Epithelial cell of proximal tubule (primary cell): ENCODE measurements at places on chromosomes 7 and 10. TPM values are rescaled to one million over a fixed set of nuclear protein-coding genes. Genes with fewer than 3 reads are reported as not detected.

The COMTD1 gene
- total RNA-seq = 41.5 and 62.2 TPM in 2 replicates

The C10orf62 gene
- total RNA-seq = 0.12 TPM in 1 of 2 replicates, not detected in the other

GRCh38 chr7:65980478-65981250 lies 1.3 kb downstream of the GUSB start:
- no peak for DNase-seq

The IL6 gene
- total RNA-seq = 22.4 and 40.4 TPM in 2 replicates

DNA sequence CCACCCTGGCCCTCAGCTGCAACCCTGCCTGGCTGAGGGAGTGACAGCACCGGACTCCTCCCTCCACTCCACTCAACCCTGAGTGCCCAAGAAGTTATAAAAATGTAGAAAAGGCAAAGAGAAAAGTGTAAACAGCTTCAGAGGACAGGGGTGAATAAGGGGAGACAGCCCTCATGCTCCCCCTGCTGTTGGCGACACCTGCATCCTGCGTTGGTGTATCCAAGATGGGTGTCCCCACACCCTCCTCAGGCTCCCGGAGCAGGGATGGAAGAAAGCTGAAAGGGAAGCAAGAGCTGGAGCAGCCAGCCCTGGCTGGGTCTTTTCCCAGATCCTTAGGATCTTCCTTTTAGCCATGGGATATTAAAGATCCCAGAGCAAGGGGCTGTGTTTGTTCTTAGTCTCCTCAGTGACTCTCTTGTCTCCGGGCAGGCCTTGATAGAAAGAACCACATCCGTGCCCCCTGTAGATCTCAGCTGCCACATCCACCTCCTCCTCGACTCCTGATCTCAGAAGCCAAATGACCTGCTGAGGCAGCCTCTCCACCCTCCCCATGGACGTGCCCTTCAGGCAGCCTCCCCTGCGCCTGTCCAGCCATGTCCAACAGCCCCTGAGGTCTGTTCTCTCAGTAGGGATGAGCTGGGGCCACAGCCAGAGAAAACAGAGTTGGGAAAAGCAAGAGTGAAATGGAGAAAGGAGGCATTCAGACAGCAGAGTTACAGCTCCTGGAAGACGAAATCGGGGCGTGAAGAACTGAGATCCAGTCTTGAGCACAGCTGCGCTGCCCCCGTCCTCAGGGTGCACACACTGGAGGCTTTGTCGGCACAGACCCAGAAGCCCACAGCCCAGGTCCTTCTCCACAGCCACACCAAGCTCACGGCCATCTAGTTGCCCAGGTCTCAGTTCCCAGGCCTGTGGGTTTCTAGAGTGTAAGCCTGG lies 6.8 kb downstream of the FAM131B start:
- DNase-seq = no peak

The ADAMTS14 gene
- total RNA-seq = 1.3 and 1.4 TPM in 2 replicates

- no peak for DNase-seq
Observed at GRCh38 chr7:48279420-48279819, 108.2 kb downstream of the ABCA13 start.

The SORBS1 gene
- 7.0 and 8.5 TPM in 2 replicates for total RNA-seq

DNA sequence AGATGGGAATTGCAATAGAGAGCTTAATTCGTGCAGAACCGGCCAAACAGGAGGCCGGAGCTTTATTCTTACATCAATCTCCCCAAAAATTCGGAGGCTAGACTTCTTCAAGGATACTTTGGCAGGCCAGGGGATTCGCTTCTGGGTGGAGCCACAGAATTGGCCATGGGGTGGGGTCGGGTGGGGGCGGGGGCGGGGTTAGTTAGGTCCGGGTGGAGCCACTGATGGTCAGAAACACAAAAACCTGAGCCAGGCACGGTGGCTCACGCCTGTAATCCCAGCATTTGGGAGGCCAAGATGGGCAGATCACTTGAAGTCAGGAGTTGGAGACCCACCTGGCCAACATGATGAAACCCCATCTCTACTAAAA lies 87.5 kb downstream of the SEPTIN14 start:
- DNase-seq = no peak

The NXPH1 gene
- total RNA-seq = not detected in 2 replicates

The ASNS gene
- 54.0 and 75.9 TPM in 2 replicates for total RNA-seq

DNA sequence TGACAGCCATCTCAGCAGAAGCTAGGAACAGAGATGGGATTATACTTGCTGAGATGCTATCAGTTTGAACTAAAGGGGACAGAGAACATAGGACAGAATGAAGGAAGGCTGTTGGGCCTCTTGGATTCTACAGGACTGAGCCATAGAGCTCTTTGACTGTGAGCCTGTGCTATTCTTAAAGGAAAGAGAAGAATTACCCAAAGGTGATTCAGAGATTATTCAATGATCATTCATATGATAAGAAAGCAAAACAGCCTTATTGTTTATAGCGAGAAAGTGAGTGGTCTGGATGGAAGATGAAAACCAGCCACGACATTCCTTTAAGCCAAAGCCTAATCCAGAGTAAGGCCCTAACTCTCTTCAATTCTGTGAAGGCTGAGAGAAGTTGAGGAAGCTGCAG lies 69.7 kb upstream of the NEUROD6 start:
- no peak for DNase-seq

The PIK3CG gene
- 0.23 and 0.36 TPM in 2 replicates for total RNA-seq

The FKBP6 gene
- not detected in 2 replicates for total RNA-seq

The GTPBP10 gene
- 10.5 and 20.8 TPM in 2 replicates for total RNA-seq

DNA sequence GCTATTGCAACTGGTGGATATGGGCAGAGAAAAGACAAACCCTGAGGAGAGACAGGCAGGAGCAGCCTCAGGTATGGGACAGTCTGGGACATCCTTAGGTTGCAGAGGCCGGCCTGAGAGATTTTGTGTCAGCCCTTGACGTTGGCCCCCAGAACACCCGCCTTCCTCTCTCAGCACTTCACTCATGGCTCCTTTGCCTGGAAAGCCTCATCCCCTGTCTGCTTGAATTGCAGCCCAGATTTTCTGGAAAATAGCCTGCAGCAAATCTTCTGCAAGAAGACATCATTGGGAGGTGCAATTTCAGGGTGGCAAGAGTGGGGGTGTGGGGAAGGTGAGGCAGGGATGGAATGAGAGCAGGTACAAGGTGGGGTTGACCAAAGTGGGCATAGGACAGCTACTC lies 2.2 kb upstream of the FRMD4A start:
- DNase-seq = no peak

- peak; percentile 56 for DNase-seq
Observed at GRCh38 chr7:50664461-50664922, 99.3 kb upstream of the DDC start.

DNA sequence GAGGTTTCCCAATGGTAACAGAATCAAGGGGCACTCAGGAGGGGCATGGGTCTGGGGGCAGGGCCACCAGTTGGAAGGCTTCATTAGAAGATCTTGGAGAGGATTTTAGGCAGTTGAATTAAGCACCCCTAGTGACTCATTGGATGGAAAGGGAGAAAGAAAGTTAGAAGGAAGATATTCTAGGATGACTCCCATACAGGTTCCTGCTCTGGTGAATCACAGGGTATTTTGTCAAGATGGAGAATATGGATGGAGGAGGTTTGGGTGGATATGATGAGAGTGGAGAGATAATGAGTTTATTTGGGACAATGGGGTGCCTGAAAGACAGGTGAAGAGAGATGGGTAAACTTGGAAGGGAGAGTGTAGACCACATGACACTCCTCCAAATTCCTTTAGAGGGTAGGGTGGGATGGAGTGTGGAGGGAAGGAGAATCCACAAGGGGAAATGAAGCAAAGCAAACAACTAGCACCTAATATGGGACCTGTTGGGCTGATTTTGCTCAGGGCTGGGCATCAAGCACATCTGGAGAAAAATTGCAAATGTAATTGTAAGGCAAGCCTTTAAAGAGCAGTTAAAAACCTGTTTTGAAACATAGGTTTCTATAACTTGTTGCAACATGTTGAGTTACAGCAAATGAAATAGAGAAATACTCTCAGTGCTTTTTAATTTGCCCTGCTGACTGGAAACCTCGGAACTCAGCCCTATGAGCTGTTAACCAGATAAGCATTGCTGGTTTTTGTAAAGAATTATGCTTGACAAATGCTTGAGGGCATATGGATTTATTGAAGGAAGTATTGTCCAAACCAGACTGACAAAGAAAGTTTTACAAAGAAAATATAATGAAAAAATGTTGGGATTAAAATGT lies 2.9 kb upstream of the ENTPD7 start:
- DNase-seq = no peak
